ENCODE measurements at places on chromosomes 6 and 20. TPM values are rescaled to one million over a fixed set of nuclear protein-coding genes. Genes with fewer than 3 reads are reported as not detected.

- no peak for DNase-seq
Observed at GRCh38 chr6:56278171-56278591, 30.8 kb upstream of the COL21A1 start.

DNA sequence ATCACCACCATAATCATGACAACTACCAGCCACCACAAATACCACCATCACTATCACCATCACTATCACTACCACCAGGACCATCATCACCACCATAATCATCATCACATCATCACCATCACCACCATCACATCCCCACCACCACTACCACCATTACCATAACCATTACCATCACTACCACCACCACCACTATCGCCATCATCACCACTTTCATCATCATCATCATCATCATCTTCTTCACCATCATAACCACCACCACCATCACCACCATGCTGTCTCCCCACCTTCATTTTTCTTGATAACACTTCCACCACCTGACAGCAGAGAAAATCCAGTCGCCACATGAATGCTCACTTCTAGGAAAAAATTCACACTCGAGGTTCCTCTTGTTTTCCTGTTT is 253.6 kb downstream of the ANKRD60 start:
- DNase-seq: no peak

- DNase-seq: no peak
Observed at GRCh38 chr6:124961777-124962638, at the start of gene RNF217. TSS of gene RNF217 (plus strand) at chr6:124962437. CDS start at chr6:124962545, 108 bp downstream.

DNA sequence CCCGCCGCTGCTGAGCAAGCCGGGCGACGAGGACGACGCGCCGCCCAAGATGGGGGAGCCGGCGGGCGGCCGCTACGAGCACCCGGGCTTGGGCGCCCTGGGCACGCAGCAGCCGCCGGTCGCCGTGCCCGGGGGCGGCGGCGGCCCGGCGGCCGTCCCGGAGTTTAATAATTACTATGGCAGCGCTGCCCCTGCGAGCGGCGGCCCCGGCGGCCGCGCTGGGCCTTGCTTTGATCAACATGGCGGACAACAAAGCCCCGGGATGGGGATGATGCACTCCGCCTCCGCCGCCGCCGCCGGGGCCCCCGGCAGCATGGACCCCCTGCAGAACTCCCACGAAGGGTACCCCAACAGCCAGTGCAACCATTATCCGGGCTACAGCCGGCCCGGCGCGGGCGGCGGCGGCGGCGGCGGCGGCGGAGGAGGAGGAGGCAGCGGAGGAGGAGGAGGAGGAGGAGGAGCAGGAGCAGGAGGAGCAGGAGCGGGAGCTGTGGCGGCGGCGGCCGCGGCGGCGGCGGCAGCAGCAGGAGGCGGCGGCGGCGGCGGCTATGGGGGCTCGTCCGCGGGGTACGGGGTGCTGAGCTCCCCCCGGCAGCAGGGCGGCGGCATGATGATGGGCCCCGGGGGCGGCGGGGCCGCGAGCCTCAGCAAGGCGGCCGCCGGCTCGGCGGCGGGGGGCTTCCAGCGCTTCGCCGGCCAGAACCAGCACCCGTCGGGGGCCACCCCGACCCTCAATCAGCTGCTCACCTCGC is 1.5 kb downstream of the ARID1B start:
- no peak for DNase-seq

GRCh38 chr6:25601800-25602673 is 50.0 kb upstream of the SCGN start:
- no peak for DNase-seq

GRCh38 chr20:35886537-35886936 is 67.8 kb downstream of the SCAND1 start:
- DNase-seq: no peak

- no peak for DNase-seq
Observed at GRCh38 chr6:107576852-107577251, 86.9 kb downstream of the SOBP start.

GRCh38 chr6:25016014-25016720 is 80.4 kb upstream of the RIPOR2 start:
- DNase-seq: no peak

- DNase-seq: no peak
Observed at GRCh38 chr6:52310932-52311331, 26.4 kb upstream of the MCM3 start.

DNA sequence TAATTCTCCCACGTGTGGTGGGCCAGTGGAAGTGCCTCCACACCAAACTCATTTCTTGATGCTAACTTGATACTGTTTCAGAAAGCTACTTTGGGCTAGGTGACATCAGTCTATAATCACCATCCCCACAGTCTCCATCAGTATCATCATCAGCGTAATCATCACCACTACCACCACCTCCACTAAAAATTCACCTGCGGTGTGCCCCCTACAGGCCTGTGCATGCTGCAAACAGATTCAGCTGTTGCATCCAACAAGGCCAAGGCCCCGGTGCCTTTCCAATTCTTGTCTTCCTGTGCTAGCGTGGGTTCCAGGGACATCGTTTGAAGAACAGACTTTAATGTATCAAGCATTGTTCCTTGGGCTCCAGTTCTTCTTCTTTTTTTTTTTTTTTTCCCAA is 201.3 kb upstream of the EXOC2 start:
- DNase-seq: no peak

GRCh38 chr20:46204594-46205186 is 86.6 kb downstream of the CD40 start:
- no peak for DNase-seq

DNA sequence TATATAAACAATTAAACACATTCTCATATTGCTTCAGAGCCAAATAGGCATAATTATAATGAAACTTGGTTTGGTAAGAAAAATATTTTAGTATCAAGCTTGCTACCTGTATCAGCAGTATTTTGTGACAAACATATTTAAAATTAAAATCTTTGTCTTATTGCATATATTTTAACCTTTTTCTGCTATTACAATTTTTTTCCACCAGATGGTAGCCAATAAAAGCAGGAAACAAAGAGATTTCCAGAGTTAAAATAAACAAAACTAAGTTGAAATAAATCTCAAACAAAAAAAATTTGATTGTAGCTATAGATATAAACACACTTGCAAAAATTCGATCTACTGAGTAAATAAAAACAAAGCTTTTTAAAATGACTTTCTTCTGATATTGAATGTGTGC is 491.3 kb upstream of the GJE1 start:
- no peak for DNase-seq

GRCh38 chr6:113067612-113068275 is 720.6 kb downstream of the RFPL4B start:
- DNase-seq: no peak

DNA sequence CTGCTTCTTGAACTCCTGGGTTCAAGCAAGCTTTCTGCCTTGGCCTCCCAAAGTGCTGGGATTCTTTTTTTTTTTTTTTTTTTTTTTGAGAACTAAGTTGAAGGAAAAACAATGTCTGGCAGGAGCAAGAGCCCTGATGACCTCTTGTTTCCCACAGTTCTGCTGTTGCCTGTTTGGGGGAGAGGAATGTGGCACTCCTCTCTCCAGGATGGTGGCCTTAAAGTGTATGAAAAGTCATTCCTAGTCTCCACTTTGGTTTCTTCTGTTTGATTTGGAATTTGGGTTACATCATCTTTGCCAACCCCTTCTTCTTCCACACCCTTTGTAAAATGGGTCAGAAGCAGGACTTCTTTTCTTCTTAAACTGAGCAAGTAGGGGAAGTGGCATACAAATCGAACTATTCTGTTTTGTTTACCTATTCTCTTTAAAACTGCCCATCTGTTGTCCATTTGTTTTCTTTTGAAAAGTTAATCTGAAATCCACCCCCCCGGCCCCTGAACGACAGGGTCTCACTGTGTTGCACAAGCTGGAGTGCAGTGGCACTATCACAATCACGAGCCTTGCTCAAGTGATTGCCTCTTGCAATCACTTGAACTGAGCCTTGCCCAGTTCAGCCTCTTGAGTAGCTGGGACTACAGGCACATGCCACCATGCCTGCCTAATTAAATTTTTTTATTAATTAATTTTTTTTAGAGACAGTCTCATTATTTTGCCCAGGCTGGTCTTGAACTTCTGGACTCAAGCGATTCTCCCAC is 11.3 kb downstream of the CARMIL1 start:
- no peak for DNase-seq

GRCh38 chr20:54347166-54347833 is 128.1 kb upstream of the DOK5 start:
- no peak for DNase-seq

DNA sequence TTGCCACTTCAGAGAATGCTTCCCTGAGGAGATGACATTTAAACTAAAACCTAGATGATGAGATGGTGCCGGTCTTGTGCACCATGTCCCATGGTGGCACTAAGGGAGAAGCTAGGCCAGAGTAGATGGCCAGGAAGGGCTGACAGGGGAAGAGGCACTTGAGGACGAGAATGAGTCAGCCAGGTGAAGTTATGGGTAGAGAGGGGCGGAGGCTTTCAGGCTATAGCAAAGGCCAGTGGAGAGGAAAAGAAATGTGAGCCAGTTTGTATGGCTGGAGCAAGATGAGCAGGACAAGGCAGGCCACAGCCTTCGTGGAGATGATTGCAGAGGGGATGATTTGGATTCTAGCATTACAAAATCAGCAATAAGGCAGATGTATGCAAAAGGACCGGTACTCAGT is 44.7 kb upstream of the ADGRF4 start:
- no peak for DNase-seq

DNA sequence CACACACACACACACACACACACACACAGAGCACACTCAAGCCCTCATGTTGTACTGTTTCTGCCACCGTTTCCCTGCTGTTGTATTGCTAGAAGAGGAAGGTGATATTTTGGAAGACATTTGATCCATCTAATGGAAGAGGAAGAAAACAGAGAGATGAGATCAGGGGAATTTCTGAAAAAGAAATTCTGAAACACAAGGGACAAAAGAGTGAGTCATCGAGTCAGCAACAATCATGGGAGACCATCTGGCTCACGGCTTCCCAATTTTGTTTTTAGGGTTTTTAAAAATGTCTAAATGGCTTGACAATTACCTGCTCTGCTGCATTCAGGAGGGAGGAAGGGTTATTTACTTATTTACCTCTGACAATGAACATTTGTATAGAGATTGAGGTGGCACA is 22.0 kb downstream of the SOX4 start:
- no peak for DNase-seq

DNA sequence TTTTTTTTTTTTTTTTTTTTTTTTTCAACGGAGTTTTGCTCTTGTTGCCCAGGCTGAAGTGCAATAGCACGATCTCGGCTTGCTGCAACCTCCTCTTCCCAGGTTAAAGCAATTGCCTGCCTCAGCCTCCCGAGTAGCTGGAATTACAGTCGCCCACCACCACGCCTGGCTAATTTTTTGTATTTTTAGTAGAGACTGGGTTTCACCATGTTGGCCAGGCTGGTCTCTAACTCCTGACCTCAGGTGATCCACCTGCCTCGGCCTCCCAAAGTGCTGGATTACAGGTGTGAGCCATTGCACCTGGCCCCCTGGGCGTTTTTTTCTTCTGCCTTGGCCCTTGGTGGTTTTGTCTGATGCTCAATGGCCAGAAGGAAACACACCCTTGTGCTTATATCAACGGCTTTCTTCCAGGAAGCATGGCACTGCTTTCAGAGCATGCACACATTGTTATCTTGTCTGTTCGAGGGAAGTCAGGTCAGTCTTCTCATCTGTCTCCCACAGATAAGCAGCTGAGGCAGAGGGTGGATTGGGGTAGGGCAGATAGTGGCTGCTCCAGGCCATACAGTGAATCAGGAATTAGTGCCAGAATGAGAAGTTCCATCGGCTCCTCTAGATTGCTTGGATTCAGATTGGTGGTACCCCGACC is 203.1 kb downstream of the TSHZ2 start:
- no peak for DNase-seq

- DNase-seq: no peak
Observed at GRCh38 chr6:51398064-51398705, 579.5 kb downstream of the TFAP2B start.

Gene AGER
- total RNA-seq: 9.3 TPM

Gene RSPH9
- total RNA-seq: 0.09 TPM

Gene DEFB118
- not detected for total RNA-seq

Gene TMEM200A
- total RNA-seq: 0.79 TPM

Gene C20orf141
- not detected for total RNA-seq

Gene MATN4
- 0.19 TPM for total RNA-seq

Gene CD109
- 29.3 TPM for total RNA-seq

Gene PRPH2
- 0.60 TPM for total RNA-seq

Gene PREX1
- 121 TPM for total RNA-seq

Gene SLC24A3
- 6.3 TPM for total RNA-seq

Gene CDK19
- 9.8 TPM for total RNA-seq

Gene PPP1R14C
- total RNA-seq: not detected

Gene GRM1
- total RNA-seq: not detected

Gene TGM3
- not detected for total RNA-seq

Gene TTLL9
- total RNA-seq: 1.4 TPM

Gene VSX1
- total RNA-seq: not detected
